ENCODE measurements at places on chromosomes 7 and 10.

DNA sequence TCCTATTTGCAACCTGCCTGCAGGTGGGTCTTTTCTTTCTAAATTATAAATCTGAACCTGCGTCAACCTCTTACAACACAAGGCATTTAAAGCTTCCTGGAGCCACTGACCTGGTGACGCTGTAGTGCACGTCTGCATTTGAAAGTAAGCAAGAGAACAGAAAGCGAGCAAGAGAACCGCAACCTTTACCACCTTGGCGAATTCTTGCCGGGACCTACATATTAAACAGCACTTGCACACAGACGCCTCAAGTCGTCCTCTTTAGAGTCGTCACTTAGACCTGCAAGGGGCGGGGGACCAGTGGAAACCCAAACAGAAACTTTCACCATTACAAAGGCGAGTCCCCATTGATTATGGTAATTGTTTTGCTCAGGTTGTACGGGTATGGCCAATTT lies 9.5 kb downstream of the GLI3 start:
- DNase-seq: no peak

DNA sequence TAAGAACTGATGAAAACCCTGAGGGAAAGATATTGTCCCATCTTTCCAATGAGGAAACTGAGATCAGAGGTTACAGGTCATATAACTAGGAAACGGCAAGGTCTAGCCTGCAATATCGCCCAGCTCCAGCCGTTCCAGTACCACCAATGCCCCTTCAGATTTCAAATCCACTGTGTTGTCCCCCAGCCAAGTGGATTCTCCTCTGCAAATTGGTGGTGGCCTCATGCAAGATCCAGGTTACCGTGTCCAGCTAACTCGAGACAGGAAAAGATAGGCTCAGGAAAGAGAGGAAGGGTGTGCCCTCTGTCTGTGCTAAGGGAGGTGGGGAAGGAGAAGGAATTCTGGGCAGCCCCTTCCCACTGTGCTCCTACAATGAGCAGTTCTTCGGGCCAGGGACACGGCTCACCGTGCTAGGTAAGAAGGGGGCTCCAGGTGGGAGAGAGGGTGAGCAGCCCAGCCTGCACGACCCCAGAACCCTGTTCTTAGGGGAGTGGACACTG lies 25.3 kb downstream of the PRSS2 start:
- DNase-seq: no peak

GRCh38 chr10:4809156-4809555 lies 16.9 kb upstream of the AKR1E2 start:
- no peak for DNase-seq

- no peak for DNase-seq
Observed at GRCh38 chr7:70700941-70701425, 431.0 kb upstream of the GALNT17 start.

DNA sequence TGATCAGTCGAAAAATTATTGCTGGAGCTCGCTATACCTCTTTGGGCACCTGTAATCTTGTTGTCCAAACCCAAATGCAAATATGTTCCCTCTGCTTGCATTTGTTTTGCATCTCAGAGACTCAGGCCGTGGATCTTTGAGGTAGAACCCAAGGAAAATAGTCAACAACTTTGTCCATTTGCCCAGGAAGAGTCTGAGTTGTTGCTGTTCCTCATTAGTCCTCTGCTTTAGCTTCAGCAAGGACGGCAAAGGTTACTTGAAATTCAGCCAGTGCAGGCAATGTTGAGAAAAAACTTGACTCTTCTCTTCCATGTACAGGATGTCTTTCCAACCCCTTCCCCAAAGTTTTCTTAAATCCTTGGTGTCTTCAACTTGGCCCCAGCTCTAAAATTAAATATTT lies 45.8 kb downstream of the PDK4 start:
- no peak for DNase-seq

GRCh38 chr7:135117096-135117495 lies 30.8 kb upstream of the TMEM140 start:
- no peak for DNase-seq

DNA sequence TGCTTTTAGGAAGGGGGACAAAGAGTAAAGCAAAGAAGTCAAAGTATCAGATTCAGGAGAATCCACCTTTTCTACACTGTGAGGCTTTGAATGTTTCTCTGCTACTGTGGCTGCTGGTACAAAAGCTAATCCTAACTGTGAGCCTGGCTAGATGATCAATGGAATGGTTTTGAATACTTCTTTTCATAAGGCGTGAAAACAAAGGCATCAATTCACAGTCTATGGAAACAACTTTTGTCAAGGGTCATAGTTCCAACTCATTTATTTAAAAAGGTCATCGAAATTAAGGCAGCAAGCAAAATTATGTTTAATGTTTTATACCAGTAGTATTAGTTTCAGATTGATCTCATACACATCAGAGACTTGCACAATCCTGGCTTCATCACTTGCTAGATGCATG lies 118.1 kb downstream of the CTTNBP2 start:
- no peak for DNase-seq

- no peak for DNase-seq
Observed at GRCh38 chr7:130149281-130150139, 55.7 kb downstream of the TMEM209 start.

DNA sequence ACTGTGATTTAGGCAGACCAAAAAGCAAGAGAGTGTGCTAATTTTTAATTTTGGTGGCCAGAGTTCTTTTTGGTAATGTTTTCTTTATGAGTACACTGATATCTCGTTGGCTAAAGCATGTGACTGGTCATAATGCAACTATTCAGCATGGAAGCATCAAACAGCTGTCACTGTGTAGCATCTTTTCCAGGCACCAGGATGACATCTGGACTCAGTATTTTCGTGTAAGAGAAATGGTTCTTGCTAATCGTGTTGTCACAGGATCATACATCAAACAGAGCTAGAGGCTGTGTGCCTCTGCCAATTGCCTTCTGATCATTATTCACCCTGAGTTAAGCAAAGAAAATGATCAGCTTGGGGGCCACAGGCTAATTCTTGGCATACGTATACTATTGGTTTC lies 118.9 kb downstream of the SND1 start:
- DNase-seq: no peak

DNA sequence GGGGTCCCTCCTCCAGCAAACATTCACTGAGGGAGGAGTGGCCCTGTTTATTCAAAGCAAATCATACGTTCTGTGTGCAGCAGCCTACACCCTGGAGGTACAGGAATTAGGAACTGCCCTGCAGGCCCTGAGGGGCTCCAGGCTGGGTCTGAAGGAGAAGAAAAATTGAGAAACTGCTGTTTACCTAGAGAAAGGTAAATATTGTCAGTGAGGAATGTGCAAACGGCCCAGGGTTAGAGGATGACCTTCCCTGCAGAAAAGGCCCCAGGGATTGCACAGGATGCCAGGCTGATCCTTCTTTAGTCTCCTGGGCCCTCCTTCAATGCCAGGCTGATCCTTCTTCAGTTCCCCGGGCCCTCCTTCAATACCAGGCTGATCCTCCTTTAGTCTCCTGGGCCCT lies 5.7 kb downstream of the CALML5 start:
- no peak for DNase-seq

- DNase-seq: no peak
Observed at GRCh38 chr7:1545417-1546246, 10.4 kb downstream of the TMEM184A start.

DNA sequence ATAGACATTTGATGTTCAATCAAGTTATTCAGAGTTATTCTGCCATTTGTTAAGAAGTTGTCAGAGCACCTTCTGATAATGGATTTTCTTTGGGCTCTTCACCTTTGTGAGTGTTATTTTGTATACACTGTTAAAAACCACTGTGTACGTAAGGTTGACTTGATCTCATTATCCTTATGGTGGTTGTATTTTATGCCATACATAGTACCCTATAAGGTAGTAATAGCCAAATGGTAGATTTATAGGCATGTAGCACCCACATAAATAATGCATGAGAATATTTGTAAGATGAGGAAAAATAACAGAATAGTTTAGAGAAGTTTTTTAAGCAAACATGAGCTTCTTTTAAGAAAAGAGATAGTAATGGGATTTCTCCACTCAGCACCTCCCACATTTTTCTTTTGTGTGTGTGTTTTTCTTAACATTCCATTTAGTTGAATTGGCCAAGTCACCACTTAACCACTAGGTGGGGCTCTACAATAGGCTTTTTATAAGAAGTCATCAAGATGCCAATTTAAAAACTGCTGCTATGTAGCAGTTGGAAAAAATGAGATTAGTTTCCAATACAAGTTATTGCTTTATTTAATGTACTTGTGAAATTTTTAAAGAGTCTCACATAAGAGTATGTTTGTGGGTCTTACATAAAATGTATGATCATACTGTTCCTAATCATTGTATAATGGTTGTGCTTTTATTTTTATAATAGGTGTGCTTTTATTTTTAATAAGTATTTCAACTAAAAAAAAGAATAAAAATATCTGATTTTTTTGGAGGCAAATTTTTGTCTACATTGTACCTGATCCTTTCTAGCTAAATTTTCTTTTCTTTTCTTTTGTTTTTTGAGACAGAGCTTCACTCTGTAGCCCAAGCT lies 41.1 kb upstream of the STMP1 start:
- no peak for DNase-seq

DNA sequence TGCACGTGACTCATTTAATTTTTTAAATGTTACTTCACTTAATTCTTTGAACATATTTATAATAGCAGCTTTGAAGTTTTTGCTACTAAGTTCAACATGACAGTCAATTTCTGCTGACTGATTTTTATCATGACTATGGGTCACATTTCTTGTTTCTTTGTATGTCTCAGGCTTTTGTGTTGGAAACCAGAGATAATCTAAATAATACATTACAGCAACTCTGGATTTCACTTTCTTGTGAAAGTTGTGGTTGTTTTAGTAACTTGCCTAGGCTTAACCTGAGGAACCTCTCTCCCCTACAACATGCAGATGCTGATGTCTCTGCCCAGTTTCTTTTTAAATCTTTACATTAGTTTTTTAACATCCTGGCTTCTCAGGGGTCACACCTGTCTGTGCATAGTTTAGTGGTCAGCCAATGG lies 180.8 kb downstream of the CCDC71L start:
- DNase-seq: no peak

DNA sequence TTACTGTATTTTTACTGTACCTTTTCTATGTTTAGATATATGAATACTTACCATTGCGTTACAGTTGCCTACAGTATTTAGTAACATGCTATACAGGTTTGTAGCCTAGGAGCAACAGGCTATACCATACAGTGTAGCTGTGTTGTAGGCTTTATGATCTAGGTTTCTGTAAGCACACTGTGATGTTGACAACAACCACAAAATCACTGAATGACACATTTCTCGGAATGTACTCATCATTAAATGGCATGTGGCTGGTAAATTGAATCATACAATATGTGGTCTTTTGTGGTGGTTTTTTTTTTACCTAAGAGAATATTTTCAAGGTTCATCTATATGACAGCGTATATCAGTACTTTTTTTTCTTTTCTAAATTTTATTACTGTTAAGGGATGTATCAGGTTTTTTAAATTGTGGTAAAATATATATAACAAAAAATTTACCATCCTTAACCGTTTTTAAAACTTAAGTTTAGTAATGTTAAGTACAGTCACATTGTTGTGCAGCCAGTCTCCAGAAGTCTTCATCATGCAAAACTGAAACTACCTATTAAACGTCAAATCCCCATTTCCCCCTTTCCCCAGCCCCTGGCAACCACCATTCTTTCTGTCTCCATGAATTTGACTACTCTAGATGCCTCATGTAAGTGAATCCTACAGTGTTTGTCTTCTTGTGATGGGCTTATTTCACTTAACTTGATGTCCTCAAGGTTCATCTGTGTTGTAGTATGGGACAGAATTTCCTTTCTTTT lies 21.5 kb downstream of the BTAF1 start:
- no peak for DNase-seq

DNA sequence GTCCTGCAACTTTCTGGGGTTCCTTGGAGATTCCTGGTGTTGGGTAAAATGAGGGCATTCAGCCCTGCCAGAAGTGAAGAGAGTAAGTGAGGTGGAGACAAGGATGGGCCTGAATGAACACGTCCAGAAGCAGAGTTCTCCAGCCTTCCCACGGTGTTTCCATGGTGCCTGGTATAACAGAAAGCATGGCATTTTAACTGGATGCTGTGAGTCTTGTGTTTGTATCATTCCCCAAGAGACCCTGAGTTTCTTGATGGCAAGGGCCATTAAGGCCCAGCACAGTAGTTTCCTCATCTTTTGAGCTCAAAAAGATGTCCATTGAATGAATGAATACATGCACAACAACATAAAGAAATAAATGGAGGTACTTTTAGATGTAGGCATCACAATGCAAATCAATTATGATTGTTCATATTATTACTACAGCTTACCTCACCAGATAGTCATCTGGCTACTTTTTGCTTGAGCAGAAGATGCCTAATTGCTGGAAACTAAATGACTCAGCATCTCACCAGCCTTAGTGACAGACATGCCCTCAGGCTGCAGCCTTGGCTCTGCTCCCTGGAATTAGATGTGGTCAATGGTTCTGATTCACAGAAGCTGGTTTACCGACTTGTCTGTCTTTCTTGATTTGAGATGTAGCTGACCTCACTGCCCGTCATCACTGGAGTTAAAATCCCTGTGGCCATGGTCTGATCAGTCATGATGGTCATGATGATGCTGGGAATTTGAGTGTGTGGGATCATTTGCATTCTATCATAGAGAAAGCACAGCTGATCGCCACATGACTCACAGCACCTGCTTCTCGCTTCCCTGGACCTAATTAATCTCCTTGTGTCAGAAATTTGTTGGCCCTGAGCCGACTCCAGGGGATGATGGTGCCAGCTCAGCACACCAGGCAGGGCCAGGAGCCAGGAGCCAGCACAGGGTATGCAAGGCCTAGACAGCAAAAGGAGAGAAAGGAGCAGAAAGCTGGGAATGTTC lies 83.9 kb downstream of the CXCL12 start:
- DNase-seq: no peak

DNA sequence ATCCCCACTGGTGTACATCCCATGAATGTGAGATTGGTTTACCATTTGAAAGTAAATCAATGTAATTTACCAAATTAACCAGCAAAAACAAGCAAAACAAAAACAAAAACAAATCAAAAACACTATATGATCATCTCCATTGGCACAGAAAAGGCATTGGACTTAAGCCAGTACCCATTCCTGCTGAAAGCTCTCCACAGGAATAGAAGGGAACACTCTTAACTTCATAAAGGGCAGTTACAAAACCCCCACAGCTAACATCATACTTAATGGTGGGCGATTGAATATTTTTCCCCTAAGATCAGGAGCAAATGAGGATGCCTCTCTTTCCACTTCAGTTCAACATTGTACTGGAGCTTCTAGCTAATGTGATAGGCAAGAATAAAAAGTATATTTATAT lies 34.1 kb downstream of the PRKG1 start:
- no peak for DNase-seq

- no peak for DNase-seq
Observed at GRCh38 chr7:105776986-105777910, 99.2 kb downstream of the ATXN7L1 start.
